ENCODE measurements at places on chromosomes 7 and 10.

DNA sequence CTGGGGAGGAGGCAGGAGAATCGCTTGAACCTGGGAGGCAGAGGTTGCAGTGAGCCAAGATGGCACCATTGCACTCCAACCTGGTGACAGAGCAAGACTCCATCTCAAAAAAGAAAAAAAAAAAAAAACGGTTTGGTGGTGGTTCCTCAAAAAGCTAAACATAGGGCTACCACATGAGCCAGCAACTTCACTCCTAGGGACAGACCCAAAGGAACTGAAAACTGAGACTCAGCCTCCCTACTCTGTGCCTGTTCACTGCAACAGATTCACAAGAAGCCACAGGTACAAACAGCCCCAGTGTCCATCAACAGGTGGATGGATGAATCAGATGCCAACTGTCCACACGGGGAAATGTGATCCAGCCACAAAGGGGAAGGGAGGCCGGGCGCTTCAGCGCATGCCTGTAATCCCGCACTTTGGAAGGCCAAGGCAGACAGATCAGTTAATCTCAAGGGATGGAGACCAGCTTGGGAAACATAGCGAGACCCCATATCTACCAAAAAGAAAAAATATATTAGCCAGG lies 79.1 kb upstream of the TNRC18 start:
- DNase-seq, result no peak

DNA sequence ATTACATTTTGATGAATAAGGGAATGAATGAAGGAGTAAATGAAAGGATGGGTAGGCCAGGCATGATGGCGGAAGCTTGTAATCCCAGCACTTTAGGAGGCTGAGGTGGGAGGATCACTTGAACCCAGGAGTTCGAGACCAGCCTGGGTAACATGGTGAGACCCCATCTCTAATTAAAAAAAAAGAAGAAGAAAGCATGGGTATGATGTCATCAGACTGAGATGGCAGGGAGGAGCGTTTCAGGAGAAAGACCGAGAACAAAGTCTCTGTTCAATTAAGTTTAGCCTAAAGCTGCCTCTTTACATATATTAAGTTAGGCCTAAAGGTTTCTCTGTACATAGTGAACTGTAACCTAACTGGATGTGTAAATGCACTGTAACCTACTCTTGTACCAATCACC lies 42.2 kb upstream of the SMNDC1 start:
- no peak for DNase-seq

DNA sequence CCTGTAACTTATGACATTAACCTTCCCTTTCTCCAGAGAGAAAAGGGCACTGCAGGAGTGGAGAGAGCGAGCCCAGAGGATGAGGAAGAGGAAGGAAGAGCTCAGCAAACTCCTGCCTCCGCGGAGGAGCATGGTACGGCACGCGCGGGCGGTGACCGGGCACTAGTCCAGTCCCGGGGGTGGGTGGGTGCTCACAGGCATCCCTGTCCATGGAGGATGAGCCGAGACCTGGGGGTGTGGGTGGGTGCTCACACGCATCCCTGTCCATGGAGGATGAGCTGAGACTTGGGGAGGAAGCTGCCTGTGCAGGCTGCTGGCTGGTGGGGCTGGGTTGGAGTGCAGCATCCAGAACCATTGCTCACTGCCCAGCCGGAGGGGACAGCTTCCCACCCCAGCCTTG lies 23.8 kb downstream of the LRRC27 start:
- no peak for DNase-seq

DNA sequence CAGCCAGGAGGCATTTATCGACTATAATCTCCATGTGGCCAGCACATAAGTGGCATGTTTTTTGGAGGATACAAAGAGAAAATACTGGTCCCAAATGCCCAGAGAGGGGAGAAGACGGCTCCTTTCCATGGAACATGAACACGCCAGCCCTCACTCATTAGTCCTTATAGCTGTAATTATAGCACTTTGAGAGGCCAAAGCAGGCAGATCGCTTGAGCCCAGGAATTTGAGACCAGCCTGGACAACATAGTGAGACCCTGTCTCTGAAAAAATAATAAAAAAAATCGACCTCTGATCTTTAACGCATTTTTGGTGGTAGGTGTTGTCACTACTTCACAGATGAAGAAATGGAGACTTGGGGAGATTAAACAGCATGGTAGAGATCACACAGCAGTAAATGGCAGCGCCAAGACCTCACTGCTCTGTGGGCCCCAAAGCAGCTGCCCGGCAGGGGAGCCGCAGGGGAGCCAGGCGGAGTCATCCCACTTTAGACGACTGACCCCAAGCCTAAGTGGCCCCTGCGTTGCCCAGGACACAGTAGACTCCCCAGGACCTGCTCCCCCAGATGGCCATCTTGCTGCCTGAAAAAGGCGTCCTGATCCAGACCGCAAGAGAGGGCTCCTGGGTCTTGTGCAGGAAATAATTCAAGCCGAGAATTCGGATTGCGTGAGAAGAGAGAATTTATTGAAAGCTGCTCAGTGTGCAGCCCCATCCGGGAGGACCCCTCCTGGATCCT lies 21.2 kb upstream of the PRKAG2 start:
- DNase-seq, result no peak

- DNase-seq, result peak; percentile 79
Observed at GRCh38 chr10:129501652-129502436, 34.8 kb downstream of the MGMT start.

DNA sequence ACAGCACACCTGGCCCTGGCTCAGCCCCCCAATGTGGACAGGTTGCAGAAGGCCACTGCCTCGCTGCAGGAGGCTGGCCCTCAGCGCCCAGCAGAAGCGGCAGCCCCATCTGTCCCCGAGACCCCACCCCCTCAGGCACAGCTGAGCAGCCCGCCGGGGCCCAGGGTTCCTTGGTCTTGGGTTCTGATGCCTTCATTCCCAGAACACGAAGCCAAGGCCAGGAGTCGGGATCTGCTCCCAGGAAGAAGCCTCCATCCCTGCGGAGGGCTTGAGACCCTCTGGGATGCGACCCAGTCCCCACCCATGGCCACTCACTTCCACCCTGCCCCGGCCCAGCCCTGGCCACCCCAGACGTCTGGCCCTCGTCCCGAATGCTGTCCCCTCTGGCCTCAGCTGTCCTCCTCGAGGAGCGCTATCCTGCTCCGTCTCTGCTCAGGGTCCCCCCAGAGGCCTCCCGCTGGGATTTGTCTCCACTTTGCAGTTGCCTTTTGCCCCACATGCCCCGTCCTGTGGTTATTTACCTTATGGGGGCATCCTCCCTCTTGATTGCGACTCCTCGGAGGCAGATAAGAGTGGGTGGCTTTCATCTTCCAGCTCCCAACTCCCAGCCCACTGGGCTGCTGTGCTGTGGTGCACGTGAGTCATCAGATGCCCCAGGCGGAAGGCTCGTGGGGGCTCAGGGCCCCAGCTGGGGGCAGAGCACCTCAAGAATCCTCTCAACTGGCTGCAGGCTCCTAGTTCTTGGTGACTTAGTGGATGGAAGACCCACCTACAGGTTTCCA lies 97.5 kb downstream of the MKI67 start:
- DNase-seq, result no peak

GRCh38 chr7:148983200-148984146 lies 44.8 kb downstream of the PDIA4 start:
- DNase-seq, result peak; percentile 81

GRCh38 chr7:116173051-116174028 lies 37.0 kb upstream of the TES start:
- DNase-seq, result peak; percentile 61

GRCh38 chr10:60238759-60239100 lies 150.9 kb downstream of the ANK3 start:
- DNase-seq, result no peak

DNA sequence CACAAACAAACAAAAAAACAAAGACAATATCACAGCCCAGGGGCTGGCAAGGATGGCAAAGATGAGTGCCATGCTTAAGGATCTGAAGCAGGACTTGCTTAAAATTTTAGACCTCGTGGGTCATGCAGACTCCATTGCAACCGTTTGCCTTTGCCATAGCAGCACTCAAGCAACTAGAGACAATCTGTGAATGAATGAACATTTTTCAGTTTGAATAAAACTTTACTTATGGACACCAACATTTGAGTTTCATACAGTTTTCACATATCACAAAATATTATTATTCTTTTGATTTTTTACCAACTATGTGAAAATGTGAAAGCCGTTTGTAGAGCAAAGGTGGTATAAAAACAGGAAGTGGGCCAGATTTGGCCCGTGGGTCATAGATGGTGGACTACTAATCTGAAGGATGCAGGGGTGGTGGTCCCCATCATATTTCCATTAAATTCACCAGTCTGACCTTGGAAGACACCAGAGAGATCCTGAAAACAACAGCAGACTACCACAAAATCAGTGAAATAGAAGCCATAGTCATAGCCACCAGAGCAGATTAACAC lies 8.3 kb upstream of the RBM17 start:
- DNase-seq, result no peak

GRCh38 chr10:70660722-70661121 lies 11.6 kb upstream of the ADAMTS14 start:
- no peak for DNase-seq

GRCh38 chr7:39526666-39527065 lies 39.5 kb upstream of the YAE1 start:
- no peak for DNase-seq

GRCh38 chr7:17227766-17228490 lies 70.5 kb upstream of the AHR start:
- no peak for DNase-seq

- no peak for DNase-seq
Observed at GRCh38 chr10:124990671-124991625, 49.0 kb downstream of the ZRANB1 start.

GRCh38 chr7:49860293-49860692 lies 86.9 kb downstream of the VWC2 start:
- no peak for DNase-seq

Data from NCI-H526 treated with DMSO at 0.1 percent for 48 hours (cell line).